Activated CD4-positive, alpha-beta memory T cell treated with anti-CD3 and anti-CD28 coated beads for 36 hours (primary cell): ENCODE measurements at places on chromosomes 6 and 20. TPM values are rescaled to one million over a fixed set of nuclear protein-coding genes. Genes with fewer than 3 reads are reported as not detected.

TAGAP gene
- total RNA-seq, result 40.1 TPM

SLC17A1 gene
- total RNA-seq, result not detected

AIF1 gene
- 29.0 TPM for total RNA-seq

AGPAT1 gene
- 34.0 TPM for total RNA-seq

OLIG3 gene
- total RNA-seq, result not detected

SFTA2 gene
- total RNA-seq, result not detected

FNDC1 gene
- not detected for total RNA-seq

ANGPT4 gene
- total RNA-seq, result not detected

KCNQ2 gene
- total RNA-seq, result not detected

GPR6 gene
- total RNA-seq, result not detected

MACROD2 gene
- total RNA-seq, result not detected

TLDC2 gene
- not detected for total RNA-seq

DNA sequence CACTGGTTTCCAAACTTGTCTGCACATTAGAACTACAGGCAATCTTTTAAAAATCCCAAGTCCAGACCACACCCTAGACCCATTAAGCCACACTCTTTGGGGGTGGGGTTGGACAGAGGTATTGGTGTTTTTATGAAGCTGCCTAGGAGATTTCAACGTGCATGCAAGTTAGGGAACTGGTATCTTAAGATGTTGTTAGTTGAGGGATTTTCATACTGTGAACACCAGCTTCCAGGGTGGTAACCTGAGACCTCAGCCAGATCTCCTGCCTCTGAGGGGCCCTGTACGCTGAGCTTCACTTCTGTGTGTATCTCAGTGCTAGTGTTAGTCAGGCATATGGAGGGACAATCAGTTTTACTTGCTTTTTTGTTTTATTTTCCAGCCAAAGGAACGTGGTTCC lies 138.0 kb downstream of the UTRN start:
- no peak for DNase-seq
- no peak overlapping the region for H3K27ac ChIP-seq
- H3K4me1 ChIP-seq, result peaks cover 21% of the 10 kb centered on the region
- no peak overlapping the region for H3K4me3 ChIP-seq
- H3K36me3 ChIP-seq, result peaks cover 10% of the 10 kb centered on the region

GRCh38 chr6:72720464-72720863 lies 98.6 kb downstream of the KCNQ5 start:
- H3K4me1 ChIP-seq, result no peaks in the 10 kb centered on the region
- no peak overlapping the region for H3K27ac ChIP-seq
- H3K36me3 ChIP-seq, result no peaks in the 10 kb centered on the region

DNA sequence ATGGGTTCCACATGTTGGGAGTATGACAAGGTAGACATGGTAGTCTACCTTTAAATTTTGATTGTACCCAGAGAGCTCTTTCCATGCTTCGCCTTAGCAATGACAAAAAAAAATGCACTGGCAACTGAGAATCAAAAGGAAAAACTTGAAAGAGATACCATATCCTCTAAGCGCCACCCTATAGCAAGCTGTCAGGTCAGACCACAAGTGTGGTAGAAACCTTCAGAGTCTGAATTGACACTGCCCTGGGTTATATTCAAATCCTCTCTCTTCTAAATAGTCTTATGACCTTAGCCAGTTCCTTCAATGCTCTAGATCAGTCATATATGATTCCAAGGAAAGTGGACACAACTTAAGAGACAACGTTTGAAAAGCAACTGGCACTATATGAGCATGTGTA lies 45.6 kb upstream of the SMLR1 start:
- DNase-seq, result no peak
- peaks cover 15% of the 10 kb centered on the region for H3K4me1 ChIP-seq
- H3K4me3 ChIP-seq, result no peak overlapping the region
- H3K27me3 ChIP-seq, result no peaks in the 10 kb centered on the region
- H3K36me3 ChIP-seq, result peaks cover 3% of the 10 kb centered on the region

- no peak for DNase-seq
- peaks cover 4% of the 10 kb centered on the region for H3K4me1 ChIP-seq
- H3K27ac ChIP-seq, result no peak overlapping the region
- peaks cover 2% of the 10 kb centered on the region for H3K27me3 ChIP-seq
- H3K36me3 ChIP-seq, result no peaks in the 10 kb centered on the region
These were observed 55.4 kb upstream of the SAYSD1 start for GRCh38 chr6:39170389-39170788.

DNA sequence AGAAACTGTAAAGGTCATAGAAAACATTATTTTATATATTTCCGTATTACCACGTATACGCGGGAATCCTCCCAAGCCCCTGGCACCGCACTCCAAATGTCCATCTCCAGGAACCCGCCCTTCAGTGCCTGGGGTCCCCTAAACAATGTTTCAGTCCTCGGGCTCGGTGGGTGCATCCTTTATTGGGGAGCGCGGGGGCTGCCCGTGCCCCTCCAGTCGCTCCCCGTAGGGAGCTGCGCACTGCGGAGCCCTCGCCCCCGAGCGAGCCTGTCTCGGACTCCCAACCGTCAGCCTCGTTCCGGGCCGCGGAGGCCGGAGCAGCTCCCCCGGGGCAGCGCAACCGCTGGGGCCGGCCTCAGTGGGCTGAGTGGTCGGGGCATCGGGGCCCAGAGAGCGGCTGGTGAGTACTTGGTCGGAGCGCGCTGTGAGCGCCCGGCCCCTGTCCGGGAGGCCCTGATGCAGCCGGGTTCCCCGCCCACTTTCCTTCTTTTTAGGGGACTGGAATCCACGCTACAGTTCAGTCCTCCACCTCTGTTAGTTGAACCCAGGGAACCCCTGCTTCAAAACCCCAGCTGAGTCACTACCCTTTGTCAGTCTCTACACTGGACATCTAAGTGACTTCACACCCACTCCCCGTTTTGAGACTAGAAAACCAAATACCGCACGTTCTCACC lies at the start of gene DNAH8:
Gene DNAH8 (plus strand): TSS at position 296 of the 674 bp plus-strand sequence. CDS start 7,499 bp downstream, outside the sequence.
- H3K4me1 ChIP-seq, result peaks cover 15% of the 10 kb centered on the region
- H3K4me3 ChIP-seq, result peak within 1 kb of the TSS; percentile 17
- peak within 1 kb of the TSS; percentile 42 for H3K27ac ChIP-seq
- H3K36me3 ChIP-seq, result no peaks in the 10 kb centered on the region

DNA sequence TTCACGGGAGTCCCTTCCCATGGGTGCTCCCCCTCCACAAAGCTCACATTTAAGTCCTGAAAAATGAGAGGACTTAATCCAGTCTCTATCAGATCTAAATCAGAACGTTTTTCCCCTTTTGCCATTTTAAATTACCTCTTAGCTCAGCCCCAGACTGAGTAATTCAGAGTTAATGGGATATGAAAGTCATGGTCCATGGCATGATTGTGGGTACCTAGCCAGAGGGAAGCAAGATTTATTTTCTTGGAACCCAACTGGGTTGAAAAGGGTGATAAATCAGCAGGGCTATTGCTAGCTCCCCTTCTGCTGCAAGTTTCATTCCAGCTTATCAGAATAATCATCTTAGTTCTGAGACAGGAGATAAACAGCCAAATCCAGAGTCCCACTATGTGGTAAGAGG lies 320.2 kb upstream of the CHD6 start:
- H3K27me3 ChIP-seq, result no peaks in the 10 kb centered on the region
- H3K4me3 ChIP-seq, result no peak overlapping the region
- no peaks in the 10 kb centered on the region for H3K4me1 ChIP-seq
- no peak for DNase-seq
- no peak overlapping the region for H3K27ac ChIP-seq

DNA sequence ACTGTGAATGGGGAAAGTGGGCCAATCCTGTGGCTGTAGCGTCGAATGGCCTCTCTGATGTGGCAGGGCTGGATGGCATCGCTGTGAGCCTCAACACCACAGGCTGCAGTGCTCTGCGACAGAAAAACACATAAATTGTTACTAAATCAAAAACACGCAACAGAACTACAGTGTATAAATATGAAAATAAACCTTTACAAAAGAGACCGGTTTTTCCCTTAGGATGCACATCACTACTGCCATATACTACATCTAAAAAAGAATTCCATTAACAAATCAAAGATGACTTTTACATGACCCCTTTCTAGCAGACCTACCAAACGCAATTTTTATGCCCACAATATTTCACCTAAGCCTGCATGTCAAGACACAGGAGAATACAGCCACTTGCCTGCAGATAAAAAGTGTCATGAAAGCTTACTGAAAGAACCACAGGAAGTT lies 395.5 kb upstream of the RUNX2 start:
- no peaks in the 10 kb centered on the region for H3K27me3 ChIP-seq
- DNase-seq, result peak; percentile 43
- peaks cover 6% of the 10 kb centered on the region for H3K36me3 ChIP-seq
- H3K4me1 ChIP-seq, result peaks cover 41% of the 10 kb centered on the region

GRCh38 chr6:143125864-143126573 lies 65.3 kb downstream of the AIG1 start:
- no peak overlapping the region for H3K4me3 ChIP-seq
- no peaks in the 10 kb centered on the region for H3K27me3 ChIP-seq
- H3K27ac ChIP-seq, result no peak overlapping the region
- peaks cover 8% of the 10 kb centered on the region for H3K36me3 ChIP-seq
- H3K4me1 ChIP-seq, result peaks cover 9% of the 10 kb centered on the region
- no peak for DNase-seq

- no peaks in the 10 kb centered on the region for H3K4me1 ChIP-seq
- H3K36me3 ChIP-seq, result no peaks in the 10 kb centered on the region
- H3K4me3 ChIP-seq, result no peak overlapping the region
- no peak for DNase-seq
These were observed 9.8 kb upstream of the GHRH start for GRCh38 chr20:37271421-37271768.

DNA sequence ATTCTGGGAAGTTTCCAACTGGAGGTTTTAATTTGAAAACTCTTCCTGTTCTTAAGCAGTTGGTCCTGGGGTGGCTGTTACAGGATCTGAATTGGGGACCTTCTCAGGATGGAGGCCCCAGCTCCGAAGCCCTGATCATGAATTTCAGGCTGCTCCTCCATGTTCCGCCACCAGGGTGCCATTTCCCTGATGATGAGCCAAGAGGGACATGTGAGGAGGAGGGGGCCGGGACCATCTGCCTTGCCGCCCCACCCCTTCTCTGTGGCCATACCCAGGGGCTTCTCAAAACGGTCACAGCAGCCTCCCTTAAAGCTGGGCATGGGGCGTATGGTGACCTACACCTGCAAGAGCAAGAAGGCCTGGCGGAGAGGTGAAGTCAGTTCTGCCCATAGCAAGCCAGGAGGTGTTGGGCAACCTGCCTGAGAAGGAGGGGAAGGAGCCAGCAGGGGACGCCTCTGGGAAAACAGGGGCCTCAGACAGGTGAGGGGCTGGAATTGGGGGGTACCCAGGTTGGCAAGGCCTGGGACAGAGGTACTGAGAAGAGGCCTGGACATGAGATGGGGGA lies 3.6 kb upstream of the BAK1 start:
- H3K27ac ChIP-seq, result peak overlapping the region; percentile 34
- peaks cover 21% of the 10 kb centered on the region for H3K4me1 ChIP-seq
- peak; percentile 38 for DNase-seq
- H3K27me3 ChIP-seq, result no peaks in the 10 kb centered on the region
- H3K36me3 ChIP-seq, result peaks cover 9% of the 10 kb centered on the region
- H3K4me3 ChIP-seq, result no peak overlapping the region

- peaks cover under 1% of the 10 kb centered on the region for H3K27me3 ChIP-seq
- no peaks in the 10 kb centered on the region for H3K36me3 ChIP-seq
- no peak for DNase-seq
- H3K27ac ChIP-seq, result no peak overlapping the region
- peaks cover 6% of the 10 kb centered on the region for H3K4me1 ChIP-seq
- no peak overlapping the region for H3K4me3 ChIP-seq
These were observed 8.9 kb upstream of the AHI1 start for GRCh38 chr6:135506270-135506997.

DNA sequence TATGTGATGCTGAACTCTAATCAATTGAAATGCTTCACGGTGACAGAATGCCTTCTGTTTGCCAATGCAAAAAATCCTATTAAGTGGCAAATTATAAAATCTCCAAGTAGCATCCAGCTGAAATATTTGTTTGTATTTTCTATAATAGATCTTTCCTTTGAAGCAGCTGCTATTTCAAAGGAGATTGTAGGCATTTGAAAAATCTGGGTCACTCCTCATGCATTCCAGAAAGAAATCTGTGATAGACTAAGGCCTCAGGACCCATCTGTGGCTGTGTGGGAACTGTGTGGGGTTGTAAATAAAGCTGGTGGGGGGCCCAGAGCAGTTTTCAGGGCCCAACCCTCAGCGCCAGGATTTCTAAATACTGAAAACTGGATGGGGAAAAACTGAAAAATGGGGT lies 216.9 kb upstream of the ARG1 start:
- no peaks in the 10 kb centered on the region for H3K36me3 ChIP-seq
- no peaks in the 10 kb centered on the region for H3K4me1 ChIP-seq
- H3K27me3 ChIP-seq, result no peaks in the 10 kb centered on the region
- no peak for DNase-seq
- H3K4me3 ChIP-seq, result no peak overlapping the region

DNA sequence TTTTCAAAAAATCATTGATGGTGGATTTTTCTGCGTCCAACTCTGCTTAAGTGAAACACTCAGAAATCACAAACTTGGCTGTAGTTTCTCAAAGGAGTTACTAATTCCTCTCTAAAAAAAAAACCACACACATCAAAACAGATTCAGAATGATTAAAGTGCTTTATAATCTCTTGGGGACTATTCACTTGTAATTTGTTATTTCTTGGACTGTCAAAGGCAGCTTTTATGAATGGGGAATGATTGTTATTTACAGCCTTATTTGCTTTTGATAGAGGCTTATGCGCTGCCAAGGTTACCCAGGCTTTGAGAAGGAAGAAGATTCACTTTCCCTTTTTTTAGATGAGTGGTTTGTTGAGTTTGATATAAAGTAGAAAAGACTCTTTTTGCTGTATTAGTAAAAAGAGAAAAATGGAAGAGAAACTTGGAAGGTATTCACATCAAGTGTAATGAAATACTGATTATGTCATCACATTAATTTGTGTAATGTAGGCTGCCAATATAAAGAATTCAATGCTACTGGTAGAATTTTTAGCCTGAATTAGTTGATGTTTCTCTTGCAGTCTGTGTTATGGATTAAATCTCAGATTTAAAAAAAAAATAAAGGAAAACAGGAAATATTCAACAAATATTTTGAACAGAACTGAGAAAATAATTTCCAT lies 381.0 kb upstream of the SASH1 start:
- no peaks in the 10 kb centered on the region for H3K36me3 ChIP-seq
- no peaks in the 10 kb centered on the region for H3K27me3 ChIP-seq
- no peak for DNase-seq
- H3K27ac ChIP-seq, result no peak overlapping the region
- no peak overlapping the region for H3K4me3 ChIP-seq
- no peaks in the 10 kb centered on the region for H3K4me1 ChIP-seq

DNA sequence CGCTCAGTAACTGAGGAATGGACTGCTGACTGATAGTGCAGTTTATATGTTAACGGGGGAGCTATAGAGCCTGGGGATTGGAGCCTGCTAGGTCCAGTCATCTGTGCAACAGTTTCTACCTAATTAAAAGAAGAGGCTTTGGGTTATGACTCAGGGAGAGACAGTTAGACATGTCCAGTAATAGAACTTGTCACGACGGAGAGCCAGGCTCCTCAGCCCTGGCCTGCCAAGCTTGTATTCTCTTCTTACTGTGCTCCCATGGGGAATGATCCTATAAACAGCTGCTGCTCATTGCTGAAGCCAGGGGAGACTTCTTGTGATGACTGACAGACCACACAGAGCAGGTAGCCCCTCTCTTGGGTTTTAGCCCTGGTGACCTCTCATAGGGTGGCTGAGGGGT lies 69.3 kb downstream of the SYNJ2 start:
- peaks cover 21% of the 10 kb centered on the region for H3K4me1 ChIP-seq
- H3K27me3 ChIP-seq, result no peaks in the 10 kb centered on the region
- no peak overlapping the region for H3K4me3 ChIP-seq
- H3K36me3 ChIP-seq, result peaks cover 17% of the 10 kb centered on the region

- no peak overlapping the region for H3K27ac ChIP-seq
- DNase-seq, result no peak
- no peak overlapping the region for H3K4me3 ChIP-seq
These were observed 580.3 kb upstream of the GJE1 start for GRCh38 chr6:141552463-141552862.
